ENCODE measurements at places on chromosomes 2 and 18. TPM values are rescaled to one million over a fixed set of nuclear protein-coding genes. Genes with fewer than 3 reads are reported as not detected.

DNA sequence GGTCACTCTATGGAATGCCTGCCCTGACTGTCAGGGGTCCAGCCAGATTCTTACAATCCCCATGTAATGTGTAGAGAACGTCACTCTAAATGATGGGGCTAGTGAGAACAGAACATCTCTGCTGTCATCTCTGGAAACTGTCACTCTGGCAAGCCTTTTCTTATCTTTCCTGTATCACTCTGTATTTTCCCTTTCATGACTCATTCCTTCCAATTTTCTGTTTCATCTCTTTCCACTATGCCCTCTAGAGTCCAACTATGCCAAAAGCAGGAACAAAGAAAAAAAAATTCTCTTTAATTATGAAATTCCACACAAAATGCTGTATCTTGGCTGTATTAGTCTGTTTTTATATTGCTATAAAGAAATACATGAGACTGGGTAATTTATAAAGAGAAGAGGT lies 608.8 kb downstream of the ADCYAP1 start:
- no peak for DNase-seq

- no peak for DNase-seq
Observed at GRCh38 chr2:238513346-238513745, 86.6 kb downstream of the ASB1 start.

DNA sequence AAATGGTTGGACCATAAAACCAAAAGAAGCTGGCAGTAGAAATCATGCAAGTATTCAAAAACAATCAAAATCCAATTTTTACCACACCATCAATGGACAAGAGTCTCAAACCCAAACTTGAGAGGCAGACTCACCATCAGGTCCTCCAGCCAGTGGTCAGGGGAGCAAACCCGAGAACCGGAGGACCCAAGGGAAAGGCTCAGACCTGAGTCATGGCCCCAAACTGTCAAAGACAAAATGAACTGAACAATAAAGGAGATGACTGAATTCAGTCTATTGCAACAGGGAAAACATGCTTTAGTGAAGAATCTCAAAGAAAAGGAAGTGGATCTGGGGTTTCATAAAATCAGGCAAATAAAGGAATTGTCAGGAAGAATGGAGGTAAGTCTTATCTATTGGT lies 150.7 kb upstream of the MGAT5 start:
- DNase-seq, result no peak

- DNase-seq, result no peak
Observed at GRCh38 chr2:110716959-110717645, 15.3 kb upstream of the ACOXL start.

- peak; percentile 53 for DNase-seq
Observed at GRCh38 chr2:219308142-219309101, 779 bp downstream of the PTPRN start.

DNA sequence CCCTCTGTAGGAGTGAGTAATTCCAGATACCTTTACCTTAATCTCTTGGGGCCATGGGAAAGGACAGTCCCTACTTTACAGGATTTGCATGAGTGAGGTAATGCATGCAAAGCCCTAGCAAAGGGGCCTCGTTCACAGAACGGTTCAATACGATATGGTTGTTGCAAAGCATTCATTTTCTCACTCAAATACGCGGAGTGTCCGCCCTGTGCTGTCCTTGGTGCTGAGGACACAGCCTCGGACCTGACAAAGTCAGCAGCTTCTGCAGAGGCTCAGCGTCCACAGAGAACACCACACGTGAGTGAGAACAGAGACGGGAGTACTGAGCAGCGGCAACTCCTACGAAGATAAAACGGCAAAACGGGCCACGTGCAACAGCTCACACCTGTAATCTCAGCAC lies 125.7 kb downstream of the EIPR1 start:
- DNase-seq, result no peak

Gene LBX2
- 2.3 TPM for total RNA-seq

- no peak for DNase-seq
Observed at GRCh38 chr2:185610301-185610700, 128.3 kb upstream of the FSIP2 start.

GRCh38 chr2:221176667-221177066 lies 395.4 kb downstream of the EPHA4 start:
- no peak for DNase-seq

Gene LBH
- 14.0 TPM for total RNA-seq

DNA sequence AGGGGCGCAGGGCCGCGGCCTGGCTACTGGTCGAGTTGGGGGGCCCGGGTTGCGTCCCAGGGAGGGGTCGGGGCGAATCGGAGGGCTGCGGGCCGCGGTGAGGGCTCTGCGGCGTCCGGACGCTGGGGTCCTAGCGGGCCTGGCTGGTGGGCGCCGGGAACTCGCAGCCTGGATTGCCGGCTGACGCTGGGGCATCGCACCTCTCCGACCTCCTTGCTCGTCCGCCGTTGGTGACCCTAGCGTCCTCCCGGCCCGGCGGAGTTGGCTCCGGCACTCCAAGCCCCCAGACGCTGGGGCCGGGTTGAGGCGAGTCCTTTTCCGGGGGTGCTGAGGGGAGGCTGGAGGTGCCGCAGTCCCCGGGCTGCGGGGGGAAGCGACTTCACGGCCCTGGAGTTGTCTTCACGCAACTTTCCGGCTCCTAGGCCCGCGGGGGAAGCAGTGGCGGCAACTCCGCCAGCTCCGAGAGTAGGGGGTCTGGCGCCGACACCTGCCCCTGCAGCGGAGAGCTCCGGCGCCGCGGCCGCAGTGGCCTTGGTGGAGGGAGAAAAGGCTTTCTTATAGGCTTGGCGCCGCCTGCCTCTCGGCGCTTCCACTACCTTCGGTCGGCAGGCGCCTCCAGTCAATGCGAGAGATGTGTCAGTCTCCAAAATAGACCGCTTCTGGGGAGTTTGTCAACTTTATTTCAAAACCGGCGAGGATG lies 70.3 kb downstream of the HAUS1 start:
- peak; percentile 80 for DNase-seq

GRCh38 chr18:76265497-76266235 lies 229.4 kb downstream of the ZNF516 start:
- no peak for DNase-seq

- no peak for DNase-seq
Observed at GRCh38 chr2:207612714-207613113, 12.5 kb downstream of the METTL21A start.

DNA sequence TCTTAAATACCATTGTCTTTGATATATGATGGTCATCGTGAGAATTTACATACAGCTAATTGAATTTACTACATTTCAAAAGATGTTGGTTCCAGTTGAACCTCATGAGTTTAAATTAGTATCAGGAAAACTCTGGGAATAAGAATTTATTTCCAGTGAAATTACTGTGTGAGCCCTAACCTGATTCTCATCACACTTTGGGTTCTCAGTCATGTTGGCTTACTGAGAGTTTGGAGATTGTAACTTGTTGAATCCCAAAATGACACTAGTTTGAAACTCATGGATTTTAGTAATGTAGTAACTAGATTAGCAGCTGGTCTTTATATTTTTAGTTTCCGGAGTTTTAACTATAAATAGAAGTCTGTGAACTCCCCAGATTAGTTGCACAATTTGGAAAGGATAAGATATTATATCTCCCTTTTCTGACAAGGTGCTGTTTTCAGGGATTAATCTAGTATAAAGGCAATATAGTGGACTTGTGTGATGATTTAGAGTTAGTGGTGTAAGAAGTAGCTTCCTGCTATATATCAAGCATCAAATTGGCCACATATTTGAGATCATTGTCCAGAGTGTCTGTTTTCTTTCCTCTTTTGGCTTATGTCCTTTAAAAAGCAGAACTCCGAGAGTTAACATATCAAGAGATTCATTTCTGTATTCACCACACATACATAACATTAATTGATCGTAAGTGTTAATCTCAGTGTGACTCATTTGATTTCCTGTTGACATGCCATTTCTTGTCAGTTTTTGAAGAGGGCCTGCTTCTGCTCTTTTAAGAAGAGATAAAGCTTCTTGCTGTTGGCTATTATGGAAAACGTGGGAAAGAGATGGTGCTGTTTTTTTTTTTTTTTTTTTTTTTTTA lies 15.7 kb downstream of the NDUFV2 start:
- no peak for DNase-seq

All from pancreas (tissue), 10 donors.